Right cardiac atrium (tissue), 5 donors: ENCODE measurements at places on chromosomes 12 and 14. TPM values are rescaled to one million over a fixed set of nuclear protein-coding genes. Genes with fewer than 3 reads are reported as not detected.
A peak's percentile ranks its signal among the peaks of the same experiment; 100 is the strongest.

DNA sequence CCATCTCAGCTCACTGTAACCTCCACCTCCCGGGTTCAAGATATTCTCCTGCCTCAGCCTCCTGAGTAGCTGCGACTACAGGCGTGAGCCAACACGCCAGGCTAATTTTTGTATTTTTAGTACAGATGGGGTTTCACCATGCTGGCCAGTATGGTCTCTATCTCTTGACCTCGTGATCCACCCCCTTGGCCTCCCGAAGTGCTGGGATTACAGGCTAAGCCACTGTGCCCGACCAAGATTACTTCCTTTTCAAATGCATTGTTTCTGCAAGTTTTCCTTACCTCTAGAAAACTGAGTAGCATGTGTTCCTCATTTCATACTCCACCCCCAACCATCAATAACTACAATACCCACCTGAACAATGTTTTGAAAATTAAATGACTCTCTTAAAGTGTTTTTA, 13.1 kb downstream of the ARF6 start:
- no peak for DNase-seq

GRCh38 chr14:20841096-20841495, 38.5 kb upstream of the RNASE1 start:
- DNase-seq, result no peak

DNA sequence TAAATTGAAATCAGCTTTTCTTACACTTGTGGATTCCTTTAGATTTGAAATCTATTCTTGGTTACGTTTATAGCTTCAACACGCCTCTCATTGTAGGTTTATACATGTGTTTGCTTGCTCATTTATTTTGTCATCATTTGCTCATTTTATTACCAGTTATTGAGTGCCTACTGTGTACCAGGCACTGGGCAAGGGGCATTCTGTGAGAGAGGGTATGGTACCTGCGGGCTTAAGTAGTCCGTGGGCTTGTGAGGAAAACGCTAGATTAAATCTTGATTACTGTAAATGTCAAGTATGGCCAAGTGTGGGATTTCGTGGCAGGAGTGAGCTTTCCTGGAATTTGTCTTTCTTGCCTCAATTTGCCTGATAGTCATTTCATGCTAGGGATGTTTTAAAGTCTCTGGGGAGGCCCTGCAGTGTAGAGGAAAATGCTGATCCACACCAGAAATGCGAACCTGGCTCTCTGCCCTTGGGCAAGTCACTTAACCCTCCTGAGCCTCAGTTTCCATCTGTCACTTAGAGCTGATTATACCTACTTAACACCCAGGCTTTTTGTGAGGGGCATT, 92.7 kb downstream of the CACNA1C start:
- no peak for DNase-seq

DNA sequence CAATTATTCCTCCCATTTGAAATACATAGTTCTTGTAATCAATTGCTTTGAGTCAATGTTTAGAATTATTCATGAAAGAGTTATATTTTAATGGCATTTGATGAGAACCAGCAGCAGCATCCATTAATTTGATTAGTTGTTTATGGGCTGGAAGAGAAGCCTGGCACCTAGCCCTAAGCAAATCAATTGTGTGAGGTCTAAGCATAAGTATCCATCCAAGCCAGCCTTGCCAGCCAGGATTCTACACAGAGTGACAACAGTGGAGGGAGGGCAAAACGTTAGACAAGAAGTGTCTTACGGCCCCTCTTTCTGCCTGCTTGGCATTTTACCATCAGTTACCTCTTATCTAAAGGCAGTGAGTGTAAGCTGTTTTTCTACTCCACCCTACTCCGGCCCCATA, 478.5 kb downstream of the NELL2 start:
- DNase-seq, result no peak

- no peak for DNase-seq
These were observed 479.7 kb downstream of the FSCB start for GRCh38 chr14:44027397-44027796.

DNA sequence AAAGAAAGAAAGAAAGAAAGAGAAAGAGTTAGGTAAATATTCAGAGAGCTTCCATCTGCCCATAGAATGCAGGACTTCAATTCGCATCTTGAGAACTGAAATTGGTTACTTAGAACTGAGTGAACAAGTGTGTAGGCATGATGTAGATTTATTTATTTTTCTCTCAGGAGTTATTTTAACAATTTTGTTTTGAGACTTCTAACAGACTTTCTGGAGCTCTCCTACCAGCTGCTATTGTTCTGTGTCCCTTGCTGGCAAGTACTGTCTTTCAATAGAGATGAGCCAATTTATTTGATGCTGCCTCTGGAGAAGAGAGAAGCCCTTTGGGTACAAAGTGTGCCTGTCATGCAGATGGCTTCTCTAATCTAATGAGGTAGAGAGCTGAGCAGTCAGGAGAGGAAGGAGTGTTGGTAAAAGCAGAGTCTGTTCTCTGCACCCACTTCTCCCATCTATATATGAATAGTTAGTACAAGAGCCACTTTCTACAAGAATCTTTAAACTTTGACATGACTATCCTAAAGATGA, 67.0 kb downstream of the SYT1 start:
- DNase-seq, result no peak

GRCh38 chr14:80390906-80391305, 179.6 kb upstream of the DIO2 start:
- no peak for DNase-seq

DNA sequence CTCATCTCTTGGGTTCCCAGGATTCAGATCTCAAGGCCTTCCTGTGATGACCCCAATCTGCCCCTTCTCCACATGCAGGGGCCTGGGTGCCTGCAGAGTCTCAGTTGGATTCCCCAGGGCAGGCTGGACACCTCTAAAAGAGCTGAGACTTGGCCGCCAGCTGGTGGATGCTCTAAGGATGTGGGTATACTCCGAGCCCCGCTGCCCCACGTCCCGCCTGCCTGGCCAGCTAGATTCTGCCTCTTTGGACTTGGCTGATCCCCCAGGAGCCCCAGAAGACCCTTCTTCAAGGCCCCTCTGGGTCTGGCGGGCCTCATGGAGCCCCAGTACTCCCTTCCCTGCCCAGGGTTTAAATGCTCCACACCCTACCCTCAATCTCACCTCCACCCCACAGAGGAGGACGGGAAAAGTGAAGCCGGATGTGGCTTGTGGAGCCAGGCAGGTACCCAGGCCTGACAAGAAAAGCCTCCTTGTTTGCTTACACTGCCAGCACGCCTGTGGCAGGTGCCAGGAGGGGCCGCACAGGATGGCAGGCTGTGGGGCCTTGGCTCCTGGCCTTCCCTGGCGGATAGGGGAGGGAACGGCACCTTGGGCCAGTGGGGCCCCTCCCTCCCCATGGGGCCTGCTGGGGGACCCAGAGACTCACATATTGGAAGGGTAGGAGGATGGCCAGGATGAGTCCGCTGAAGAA, 15.1 kb downstream of the FAIM2 start:
- peak; percentile 24 for DNase-seq

- no peak for DNase-seq
These were observed 3.9 kb downstream of the KDM2B start for GRCh38 chr12:121576851-121577391.

The CCDC177 gene
- not detected for total RNA-seq

The LRRC23 gene
- total RNA-seq, result 12.7 TPM
